Stimulated activated CD8-positive, alpha-beta memory T cell treated with anti-CD3 and anti-CD28 coated beads, Interleukin-7, amount 100 ng/mL, for 1 hour (primary cell): ENCODE measurements at places on chromosomes 2 and 18.

GRCh38 chr2:12759248-12759647 is 42.5 kb downstream of the TRIB2 start:
- DNase-seq: no peak

- no peak for DNase-seq
These were observed 73.0 kb upstream of the KCTD1 start for GRCh38 chr18:26621161-26622026.

- no peak for DNase-seq
These were observed 65.4 kb upstream of the DSG1 start for GRCh38 chr18:31252522-31252921.

GRCh38 chr2:174399171-174399570 is 3.6 kb downstream of the SCRN3 start:
- no peak for DNase-seq

- no peak for DNase-seq
These were observed 70.6 kb downstream of the VWA3B start for GRCh38 chr2:98157557-98157956.

GRCh38 chr2:150466741-150467620 is 20.5 kb downstream of the RND3 start:
- no peak for DNase-seq

DNA sequence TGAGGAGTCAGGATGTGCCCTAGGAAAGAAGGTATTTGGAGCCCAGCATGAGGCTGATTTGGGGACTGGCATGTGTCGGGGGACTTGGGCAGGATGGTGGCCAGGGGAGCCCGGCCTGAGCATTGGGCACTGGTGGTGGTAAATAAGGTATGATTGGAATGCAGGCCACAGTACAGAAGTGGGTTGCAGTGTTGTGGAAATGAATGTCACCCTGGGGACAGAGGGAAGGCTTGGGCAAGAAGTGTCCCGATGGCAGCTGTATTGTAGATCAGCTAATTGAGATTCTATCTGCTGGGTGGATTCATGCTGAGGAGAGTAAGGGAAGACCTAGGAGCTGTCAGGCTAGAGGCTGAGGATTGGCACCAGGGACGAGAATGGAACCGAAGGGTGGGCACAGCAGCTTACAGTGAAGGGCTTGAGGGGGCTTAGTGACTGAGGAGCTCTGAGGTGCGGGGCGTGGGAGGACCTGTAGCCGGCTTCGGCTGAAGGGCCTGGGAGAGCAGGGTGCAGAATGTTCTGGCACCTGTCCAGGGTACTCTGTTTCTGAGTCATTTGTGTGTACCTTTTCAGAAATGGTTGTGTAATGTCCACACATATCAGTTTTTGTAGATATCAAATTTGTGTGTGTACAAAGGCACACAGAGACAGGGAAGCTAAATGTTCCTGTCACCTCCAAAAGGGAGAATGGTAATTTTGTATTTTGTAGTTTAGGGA is 170.2 kb downstream of the PRKCE start:
- DNase-seq: no peak

GRCh38 chr18:58205443-58206160 is 161.6 kb downstream of the NEDD4L start:
- no peak for DNase-seq

GRCh38 chr2:128654408-128654807 is 335.7 kb upstream of the HS6ST1 start:
- no peak for DNase-seq

- no peak for DNase-seq
These were observed 5.9 kb downstream of the SCYGR3 start for GRCh38 chr2:227608561-227609338.

DNA sequence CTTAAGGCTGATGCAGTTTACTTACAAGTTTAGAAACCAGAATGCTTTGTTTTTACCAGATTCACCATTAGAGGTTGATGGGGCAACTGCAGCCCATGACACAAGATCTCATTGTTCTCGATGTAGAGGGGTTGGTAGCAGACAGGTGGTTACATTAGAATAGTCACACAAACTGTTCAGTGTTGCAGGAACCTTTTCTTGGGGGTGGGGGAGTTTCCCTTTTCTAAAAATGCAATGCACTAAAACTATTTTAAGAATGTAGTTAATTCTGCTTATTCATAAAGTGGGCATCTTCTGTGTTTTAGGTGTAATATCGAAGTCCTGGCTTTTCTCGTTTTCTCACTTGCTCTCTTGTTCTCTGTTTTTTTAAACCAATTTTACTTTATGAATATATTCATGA is 99.4 kb upstream of the IL1R2 start:
- DNase-seq: no peak

DNA sequence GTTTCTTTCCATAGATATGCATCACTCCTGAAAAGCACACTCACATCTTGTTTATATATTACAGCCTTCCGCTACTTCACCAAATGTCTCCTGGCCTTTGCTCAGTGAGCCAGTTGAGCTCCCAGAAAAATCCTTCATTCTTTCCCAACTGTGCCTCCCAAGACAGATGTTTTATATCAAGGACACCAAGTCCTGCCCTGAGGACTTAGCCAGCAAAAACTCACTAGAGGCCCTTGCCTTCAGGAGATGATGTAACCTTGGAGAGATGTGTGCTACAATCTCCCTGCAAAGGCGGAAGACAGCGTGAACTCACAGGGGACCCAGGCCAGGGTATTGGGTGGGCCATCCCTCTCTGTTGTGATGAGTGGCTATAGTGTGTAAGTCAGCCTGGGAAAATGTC is 86.1 kb upstream of the CTAGE1 start:
- DNase-seq: no peak

DNA sequence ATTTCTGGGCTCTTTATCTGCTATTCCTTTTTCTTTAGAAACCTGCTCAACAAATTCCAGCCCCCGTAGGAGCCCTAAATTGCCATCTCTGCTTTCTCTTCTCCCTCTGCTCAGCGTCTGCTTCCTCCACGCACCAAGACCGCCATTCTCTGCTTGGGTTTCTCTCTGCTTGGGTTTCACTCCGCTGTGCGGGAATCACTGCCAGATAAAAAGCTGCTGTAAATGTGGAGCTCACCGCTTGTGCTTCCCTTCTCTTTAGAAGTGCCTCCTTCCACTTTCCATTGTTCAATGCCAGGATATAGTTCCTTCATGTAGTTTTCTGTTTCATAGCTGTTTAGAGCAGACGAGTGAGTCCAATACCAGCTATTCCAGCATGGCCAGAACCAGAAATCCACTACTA is 45.9 kb downstream of the TMEM237 start:
- no peak for DNase-seq

GRCh38 chr2:238696331-238696730 is 151.6 kb upstream of the TWIST2 start:
- no peak for DNase-seq

DNA sequence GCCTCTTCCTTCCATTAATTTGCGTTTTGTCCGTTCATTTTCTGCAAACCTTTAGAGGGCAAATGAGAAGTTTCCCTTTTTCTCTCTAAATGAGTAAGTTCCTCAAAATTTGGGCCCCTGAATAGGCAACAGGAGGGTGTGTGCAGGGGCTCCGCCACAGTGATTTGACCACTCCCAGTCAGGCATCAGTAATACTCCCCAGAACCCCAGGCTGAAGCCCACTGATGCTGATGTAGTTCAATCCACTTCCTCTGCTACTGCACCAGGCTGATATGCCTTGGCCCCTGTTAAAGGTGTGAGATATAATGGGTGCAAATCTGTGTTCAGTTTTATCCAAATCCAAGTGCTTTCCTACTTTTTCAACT is 1150.0 kb downstream of the RPIA start:
- DNase-seq: no peak

DNA sequence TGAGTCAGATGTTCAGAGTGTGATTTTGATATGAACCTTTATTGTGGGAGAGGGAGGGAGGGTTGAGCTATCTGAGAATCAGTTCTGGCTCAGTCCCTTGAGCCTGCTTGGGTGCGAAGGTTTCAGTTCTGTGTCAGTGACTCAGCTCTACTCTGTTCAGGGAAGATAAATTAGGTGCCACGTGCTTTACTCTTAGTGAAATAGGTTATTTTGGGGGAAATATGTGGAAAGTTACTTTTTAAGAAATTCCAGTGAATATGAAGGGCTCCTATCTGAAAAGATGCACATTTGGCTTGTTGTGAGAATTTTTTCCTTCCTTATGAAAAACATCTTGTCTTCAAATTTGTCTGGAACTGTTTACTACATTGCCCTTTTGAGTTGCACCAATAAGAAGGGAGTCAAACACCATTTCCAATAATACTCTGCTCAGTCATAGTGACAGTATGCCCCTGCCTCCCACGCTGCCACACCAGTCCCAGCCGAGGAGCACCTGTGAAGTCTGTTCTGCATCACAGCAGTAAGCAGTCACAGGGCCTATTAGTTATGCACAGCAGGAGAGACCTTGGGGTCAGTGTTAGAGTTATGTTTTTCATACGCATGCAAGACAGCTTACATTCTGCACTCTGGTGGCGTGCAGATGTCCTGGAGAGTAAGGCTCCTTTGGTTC is 32.8 kb upstream of the DNAH7 start:
- DNase-seq: no peak

DNA sequence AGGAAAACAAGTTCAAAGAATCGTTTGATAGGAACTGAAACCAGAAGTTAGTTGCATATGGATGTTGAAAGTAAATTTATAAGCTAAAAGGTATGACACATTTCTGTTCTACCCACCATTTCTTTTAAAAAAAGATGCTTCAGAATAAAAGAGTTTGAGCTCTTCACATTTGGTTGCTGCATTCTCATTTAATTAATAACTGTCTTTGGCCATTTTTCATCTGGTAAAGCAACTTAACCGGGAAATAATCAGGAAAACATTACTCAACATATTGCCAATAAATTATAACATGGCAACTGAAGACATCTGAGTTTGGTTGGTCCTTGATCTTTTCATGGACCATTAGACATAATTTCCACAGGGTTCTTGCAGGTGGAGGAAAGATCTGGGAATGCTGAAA is 180.2 kb upstream of the TWIST2 start:
- no peak for DNase-seq

DNA sequence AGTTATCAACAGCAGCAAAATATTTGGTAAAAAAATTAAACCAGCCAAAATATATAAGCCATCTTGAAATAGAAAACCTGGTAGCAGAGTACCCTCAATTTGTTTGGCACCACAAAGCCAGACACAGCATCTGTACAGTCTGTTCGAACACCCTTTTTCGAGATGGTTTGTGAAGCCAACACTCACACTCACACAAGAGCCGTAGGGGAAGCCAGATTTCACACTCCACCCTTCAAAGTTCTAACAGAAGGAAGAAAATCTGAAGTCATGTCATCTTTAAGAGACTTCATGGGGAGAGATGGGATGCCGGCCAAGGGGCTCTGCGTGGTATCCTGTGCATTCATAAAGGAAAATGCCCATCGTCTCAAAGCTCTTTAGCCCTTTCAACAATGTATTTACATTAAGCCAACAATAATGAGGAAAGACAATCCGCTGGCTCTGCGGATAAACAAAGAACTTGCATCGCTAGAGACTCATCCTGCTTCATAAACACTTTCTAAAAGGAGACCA is 451.5 kb upstream of the CHST9 start:
- no peak for DNase-seq

GRCh38 chr2:170077830-170078569 is 99.9 kb upstream of the MYO3B start:
- DNase-seq: no peak

- no peak for DNase-seq
These were observed 770.8 kb downstream of the DSC3 start for GRCh38 chr18:30271716-30272115.

- DNase-seq: no peak
These were observed 1.5 kb upstream of the GMCL1 start for GRCh38 chr2:69827796-69828540.

DNA sequence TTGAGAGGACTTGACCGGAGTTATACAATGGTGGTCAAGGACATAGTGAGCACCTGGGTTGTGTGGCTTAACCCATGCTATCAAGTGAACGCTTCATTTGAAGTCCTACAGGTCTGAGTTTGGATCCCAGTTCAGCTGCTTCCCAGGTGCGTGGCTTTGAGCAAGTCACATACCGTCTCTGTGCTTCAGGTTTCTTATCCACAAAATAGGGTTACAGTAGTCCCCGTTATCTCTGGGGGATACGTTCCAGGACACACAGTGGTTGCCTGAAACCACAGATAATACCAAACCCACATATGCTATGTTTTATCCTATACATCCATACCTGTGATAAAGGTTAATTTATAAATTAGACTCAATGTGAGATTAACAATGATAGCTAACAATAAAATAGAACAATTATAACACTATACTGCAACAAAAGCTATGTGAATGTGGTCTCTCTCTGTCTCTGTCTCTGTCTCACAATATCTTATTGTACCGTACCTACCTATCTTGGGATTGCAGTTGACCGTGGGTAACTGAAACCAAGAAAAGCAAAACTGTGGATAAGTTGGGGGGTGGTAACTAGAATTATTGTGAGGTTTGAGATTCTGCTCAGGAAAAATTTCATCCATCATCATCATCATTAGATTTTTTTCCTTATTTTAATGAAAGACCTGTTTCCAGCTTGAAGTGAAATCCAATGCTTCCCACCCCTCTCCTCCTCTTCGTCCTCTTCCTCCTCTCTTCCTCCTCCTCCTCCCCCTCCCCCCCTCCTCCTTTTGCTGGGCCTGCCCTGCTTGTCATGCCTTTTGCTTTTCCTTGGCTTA is 22.7 kb downstream of the LBH start:
- DNase-seq: no peak

DNA sequence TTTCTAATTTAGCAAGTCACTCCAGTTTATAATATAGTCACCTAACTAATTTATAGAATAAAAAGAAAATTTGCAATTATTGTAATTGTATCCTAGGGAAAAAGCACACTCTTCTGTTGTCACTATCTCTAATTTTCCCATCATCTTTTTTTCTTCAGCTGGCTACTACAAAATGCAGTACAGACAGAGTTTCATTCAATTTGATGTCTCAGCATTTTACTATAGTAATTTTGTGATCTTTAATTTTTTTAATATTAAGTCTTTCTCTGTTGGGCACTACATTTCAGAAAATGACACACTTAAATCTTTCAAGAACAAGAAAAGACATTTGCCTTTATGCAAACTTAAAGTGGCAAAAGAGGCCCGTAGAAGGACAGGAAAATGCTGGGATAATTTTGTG is 118.0 kb downstream of the LRRTM4 start:
- no peak for DNase-seq

DNA sequence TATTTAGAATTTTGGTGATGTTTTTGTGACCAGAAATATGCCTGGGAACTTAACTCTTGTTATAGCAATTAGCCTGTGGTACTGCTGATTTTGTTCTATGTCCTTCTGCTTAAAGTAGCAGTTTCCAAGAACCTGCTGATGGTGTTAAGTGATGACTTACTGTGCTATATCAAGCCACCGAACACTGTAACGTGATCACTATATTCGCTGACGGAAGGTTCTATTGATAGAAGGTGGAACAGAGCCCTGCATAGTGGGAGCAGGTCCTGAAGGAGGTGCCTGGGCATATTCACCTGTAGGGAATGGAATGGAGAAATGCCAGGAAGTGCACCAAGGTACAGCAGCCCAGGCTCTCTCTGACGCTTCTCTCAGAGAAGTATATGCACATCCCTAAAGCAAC is 76.8 kb downstream of the UXS1 start:
- DNase-seq: no peak
